Pericardium fibroblast (primary cell): ENCODE measurements at places on chromosomes 3 and 15. TPM values are rescaled to one million over a fixed set of nuclear protein-coding genes. Genes with fewer than 3 reads are reported as not detected.

SPSB4 gene
- not detected in 2 replicates for total RNA-seq

SNUPN gene
- total RNA-seq: 27.3 and 40.9 TPM in 2 replicates

CEP152 gene
- total RNA-seq: 1.5 and 7.9 TPM in 2 replicates

WDR93 gene
- not detected in 2 replicates for total RNA-seq

LRRC3B gene
- total RNA-seq: not detected in 2 replicates

TGM4 gene
- 0.17 TPM in 1 of 2 replicates, not detected in the other for total RNA-seq

CLSTN2 gene
- 0.58 and 2.8 TPM in 2 replicates for total RNA-seq
